Body of pancreas (tissue), 4 donors: ENCODE measurements at places on chromosomes 3 and 15.
A peak's percentile ranks its signal among the peaks of the same experiment; 100 is the strongest.

DNA sequence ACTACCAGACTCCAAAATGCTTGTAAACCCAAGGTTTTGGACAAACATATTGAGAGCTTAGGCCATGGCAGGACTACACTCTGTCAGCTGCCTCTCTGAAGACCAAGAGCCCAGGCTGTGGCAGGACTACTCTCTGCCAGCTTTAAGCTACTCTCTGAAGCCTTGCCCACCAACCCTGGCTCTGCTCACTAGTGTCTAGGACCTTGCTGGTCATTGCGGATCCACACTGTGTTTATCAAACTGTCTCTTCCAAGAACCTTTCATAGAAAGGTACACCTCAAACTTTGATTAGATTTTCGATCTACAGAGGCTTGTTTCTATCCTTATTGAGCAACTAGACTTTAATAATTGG is 41.9 kb upstream of the MME start:
- H3K27ac ChIP-seq, result no peak overlapping the region
- H3K27me3 ChIP-seq, result no peaks in the 10 kb centered on the region
- H3K36me3 ChIP-seq, result no peaks in the 10 kb centered on the region
- no peaks in the 10 kb centered on the region for H3K4me1 ChIP-seq
- no peak overlapping the region for H3K4me3 ChIP-seq

DNA sequence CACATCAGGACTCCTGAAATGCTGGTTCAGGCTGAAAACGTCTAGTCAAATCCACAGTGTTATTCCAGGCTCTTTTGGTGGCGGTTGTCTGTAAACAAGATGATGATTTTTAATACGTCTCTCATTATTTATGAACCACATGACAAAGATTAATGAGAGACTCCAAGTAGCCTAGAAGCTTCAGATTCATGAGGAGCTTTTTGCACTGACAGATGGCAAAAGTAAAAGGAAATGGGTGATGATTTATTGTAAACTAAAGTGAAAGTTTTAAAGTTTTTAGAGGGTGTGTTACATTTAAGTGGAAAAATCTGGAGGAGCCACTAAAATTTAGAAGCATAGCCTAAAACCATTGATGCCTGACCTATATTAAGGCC is 77.0 kb downstream of the BBX start:
- peak overlapping the region; percentile 57 for H3K27ac ChIP-seq
- H3K4me3 ChIP-seq, result no peak overlapping the region
- DNase-seq, result no peak

- H3K27ac ChIP-seq, result no peak overlapping the region
- no peaks in the 10 kb centered on the region for H3K36me3 ChIP-seq
- no peak overlapping the region for H3K4me3 ChIP-seq
- H3K4me1 ChIP-seq, result no peaks in the 10 kb centered on the region
Observed at GRCh38 chr15:60172143-60172542, 168.0 kb downstream of the FOXB1 start.

GRCh38 chr3:120642368-120642948 is 39.6 kb downstream of the HGD start:
- no peak overlapping the region for H3K27ac ChIP-seq
- H3K27me3 ChIP-seq, result no peaks in the 10 kb centered on the region
- H3K36me3 ChIP-seq, result peaks cover 2% of the 10 kb centered on the region
- H3K4me3 ChIP-seq, result no peak overlapping the region
- H3K4me1 ChIP-seq, result no peaks in the 10 kb centered on the region
- no peak for DNase-seq

GRCh38 chr3:49294343-49294742 is 17.3 kb upstream of the C3orf62 start:
- H3K4me1 ChIP-seq, result no peaks in the 10 kb centered on the region
- H3K27me3 ChIP-seq, result no peaks in the 10 kb centered on the region
- H3K27ac ChIP-seq, result no peak overlapping the region
- H3K4me3 ChIP-seq, result no peak overlapping the region
- no peak for DNase-seq

DNA sequence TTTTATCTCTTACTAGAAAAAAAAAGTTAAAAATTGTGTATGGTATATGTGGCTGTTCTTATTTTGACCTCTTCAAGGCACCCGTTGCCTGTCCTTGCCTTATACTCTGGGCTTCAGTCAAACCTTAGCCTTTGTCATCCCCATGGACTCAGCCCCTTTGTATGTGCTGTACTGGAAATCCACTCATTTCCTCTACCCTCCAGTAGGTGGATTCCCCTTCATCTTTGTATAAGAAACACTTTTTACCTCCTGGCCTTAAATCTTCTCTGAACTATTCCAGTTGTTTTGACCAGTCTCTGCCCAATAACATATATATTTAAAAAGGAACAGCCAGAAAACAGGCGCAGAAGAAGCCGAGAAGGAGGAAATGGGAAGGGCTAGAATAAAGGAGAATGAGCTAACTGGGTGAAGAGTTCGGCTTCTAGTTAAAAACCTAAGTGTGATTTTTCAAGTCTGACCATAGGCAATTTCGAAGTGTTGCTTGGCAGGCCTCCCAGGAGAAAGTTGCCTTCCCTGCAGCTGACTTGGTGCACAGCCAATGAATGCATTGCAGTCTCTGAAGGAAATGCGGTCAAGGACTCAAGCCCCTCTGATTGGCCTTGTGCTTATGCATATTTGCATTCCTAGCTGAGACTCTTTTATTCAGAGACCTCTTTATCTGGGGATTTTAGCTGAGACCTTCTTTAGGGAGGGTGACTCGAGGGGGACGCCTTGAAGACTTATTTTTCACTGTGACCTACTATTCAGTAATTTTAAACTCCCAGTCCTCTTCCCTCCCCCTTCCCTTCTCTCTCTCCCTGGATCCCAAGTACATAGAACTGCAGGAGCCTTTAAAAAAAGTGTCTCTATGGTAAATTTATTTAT is 277.4 kb downstream of the ROBO1 start:
- no peak overlapping the region for H3K4me3 ChIP-seq
- peaks cover 8% of the 10 kb centered on the region for H3K4me1 ChIP-seq

- no peak overlapping the region for H3K27ac ChIP-seq
- no peaks in the 10 kb centered on the region for H3K27me3 ChIP-seq
- no peak overlapping the region for H3K4me3 ChIP-seq
- H3K4me1 ChIP-seq, result no peaks in the 10 kb centered on the region
- H3K36me3 ChIP-seq, result no peaks in the 10 kb centered on the region
Observed at GRCh38 chr3:105752791-105753415, 115.9 kb downstream of the CBLB start.

DNA sequence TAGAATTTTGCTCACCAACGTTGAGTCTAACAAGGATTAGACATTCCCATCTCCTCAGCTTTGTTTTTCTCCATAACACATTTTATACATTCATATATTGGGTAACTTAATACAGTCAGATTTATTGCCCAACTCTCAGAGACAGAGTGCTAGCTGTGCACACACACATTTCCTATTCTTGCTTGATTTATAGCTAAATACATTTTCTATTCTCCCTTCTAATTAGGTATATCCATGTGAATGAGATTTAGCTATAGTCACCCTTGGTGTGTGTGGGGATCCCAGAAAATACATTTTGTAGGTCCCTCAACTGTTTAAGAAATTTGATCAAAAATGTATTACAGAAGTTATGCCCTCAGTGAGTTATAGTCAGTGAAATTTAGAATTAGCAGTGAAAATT is 715.4 kb downstream of the NSUN3 start:
- DNase-seq, result no peak

DNA sequence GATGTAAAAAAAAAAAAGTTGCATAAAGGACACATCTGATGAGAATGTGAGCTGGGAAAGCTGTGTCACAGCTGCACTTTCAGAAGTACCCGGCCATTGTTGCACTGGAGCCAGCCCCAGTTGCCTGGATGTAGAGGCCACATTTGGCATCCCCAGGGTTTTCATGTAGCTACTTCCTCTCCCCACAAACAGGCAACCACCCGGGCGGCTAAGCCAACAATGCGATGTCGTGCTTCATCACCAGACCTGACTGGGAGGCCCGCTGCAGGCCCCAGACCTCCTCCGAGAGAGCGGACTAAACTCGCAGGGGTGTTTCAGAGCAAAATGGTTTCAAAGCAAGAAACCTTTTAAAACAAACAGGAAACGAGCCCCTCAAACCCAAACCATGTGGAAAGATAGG is 142.3 kb downstream of the TMCO5A start:
- H3K27me3 ChIP-seq, result no peaks in the 10 kb centered on the region
- H3K4me3 ChIP-seq, result no peak overlapping the region
- no peaks in the 10 kb centered on the region for H3K36me3 ChIP-seq
- H3K27ac ChIP-seq, result no peak overlapping the region
- no peak for DNase-seq

- no peak for DNase-seq
- no peak overlapping the region for H3K4me3 ChIP-seq
- no peak overlapping the region for H3K27ac ChIP-seq
- H3K27me3 ChIP-seq, result no peaks in the 10 kb centered on the region
- no peaks in the 10 kb centered on the region for H3K4me1 ChIP-seq
- H3K36me3 ChIP-seq, result no peaks in the 10 kb centered on the region
Observed at GRCh38 chr3:11903047-11903446, 56.4 kb upstream of the TAMM41 start.

GRCh38 chr3:49403891-49404290 is 7.9 kb downstream of the RHOA start:
- no peaks in the 10 kb centered on the region for H3K27me3 ChIP-seq
- peaks cover 32% of the 10 kb centered on the region for H3K4me1 ChIP-seq
- DNase-seq, result no peak
- no peak overlapping the region for H3K27ac ChIP-seq
- no peaks in the 10 kb centered on the region for H3K36me3 ChIP-seq
- H3K4me3 ChIP-seq, result no peak overlapping the region

DNA sequence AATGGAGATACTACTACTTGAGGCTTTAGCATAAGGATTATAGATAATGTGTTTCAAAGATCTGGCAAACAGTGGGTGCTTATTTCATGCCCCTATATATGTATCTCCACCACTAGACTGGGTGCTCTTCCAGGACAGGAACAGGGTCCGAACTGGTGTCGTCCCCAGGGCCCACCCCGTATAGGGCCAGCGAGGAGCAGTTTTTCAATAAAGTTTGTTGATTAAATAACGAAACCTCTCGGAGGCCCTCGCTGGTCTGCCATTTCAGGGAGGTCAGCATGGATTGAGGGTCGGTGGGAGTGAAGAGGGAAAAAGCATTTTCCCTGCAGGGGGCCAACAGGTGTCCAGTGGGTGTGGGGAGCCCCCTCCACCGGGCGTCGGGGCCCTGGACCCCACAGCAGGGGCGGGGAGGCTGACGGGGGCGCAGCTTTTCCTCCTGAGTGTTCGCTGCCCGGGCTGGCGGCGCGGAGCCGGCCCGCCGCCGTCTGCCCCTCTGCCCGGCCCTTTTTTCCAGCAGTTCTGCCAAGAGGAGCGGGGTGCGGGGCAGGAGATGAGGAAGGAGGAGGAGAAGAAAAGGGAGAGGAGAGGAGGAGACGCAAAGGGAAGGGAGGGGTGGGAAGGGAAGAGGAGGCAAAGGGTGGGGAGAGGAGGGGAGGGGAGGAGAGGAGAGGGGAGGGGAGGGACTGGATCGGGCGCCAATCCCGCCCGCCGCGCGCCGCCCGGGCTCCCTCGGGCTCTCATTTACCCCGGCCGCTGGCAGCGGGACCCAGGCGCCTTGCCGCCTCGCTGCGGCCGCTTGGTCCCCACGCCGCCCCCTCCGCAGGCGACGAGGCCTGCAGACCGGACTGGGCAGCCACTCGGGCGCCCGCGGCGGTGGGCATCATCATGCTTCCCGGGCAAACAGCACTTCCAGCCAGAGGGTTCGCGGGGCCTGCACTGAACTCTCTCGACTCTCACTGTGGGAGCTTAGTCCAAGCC is 66.3 kb downstream of the ISG20 start:
- H3K27me3 ChIP-seq, result no peaks in the 10 kb centered on the region
- no peaks in the 10 kb centered on the region for H3K36me3 ChIP-seq
- peak overlapping the region; percentile 4 for H3K4me3 ChIP-seq
- DNase-seq, result no peak
- no peak overlapping the region for H3K27ac ChIP-seq
- peaks cover 13% of the 10 kb centered on the region for H3K4me1 ChIP-seq

DNA sequence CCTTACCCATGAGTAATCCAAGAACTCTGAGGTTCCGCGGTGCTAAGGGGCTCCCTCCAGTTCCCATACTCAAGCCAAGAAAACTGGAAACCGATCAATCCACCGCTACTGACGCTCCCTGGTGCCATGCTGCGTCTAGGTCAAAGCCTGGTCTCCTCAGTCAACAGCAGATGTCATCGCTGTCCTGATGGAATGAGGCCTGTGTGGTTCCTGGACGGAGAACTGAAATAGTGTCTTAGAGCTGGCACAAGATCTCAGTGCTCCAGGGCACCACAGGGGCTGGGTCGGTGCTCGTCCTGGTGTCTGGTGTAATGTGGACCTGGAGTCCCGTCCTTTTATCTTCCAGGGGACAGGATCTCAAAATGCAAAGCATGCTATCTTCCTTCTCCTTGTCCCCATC is 373.9 kb upstream of the CFAP20DC start:
- H3K36me3 ChIP-seq, result no peaks in the 10 kb centered on the region
- no peaks in the 10 kb centered on the region for H3K4me1 ChIP-seq
- H3K27ac ChIP-seq, result no peak overlapping the region

DNA sequence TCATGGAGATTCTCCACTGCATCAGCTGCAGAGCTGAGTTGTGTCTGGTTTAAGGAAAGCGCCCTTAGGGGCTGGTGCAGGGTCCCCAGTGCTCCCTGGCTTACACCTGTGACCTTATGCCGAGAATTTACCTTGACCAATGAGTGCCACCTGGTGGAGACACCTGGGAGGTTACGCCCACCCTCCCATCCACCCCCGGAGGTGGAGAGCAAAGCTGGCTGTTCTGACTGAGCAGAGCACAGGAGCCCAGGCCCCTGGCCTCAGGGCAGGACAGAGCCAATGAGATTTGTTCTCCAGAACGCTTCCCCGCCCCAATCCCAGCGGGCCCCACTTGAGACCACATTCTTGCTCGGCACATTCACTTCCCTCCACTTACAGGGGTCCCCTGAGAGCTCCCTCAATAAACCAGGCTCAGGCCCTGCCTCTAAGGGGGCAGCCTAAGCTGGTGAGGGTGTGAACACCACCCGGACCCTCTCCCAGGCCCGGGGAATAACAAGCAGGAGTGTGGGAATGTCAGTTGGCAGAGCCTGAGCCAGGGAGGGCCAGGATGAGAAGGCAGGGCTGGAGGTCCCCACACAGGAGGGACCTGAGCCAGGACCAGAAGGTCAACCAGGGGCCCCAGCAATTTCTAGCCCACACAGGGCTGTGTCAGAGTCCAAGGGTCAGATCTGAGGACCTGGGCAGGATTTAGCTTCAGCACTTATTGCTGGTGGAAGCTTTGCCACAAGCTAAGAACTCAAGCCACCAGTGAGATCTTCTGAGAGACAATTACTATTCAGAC is 117.1 kb downstream of the TPRA1 start:
- no peaks in the 10 kb centered on the region for H3K27me3 ChIP-seq
- DNase-seq, result peak; percentile 21
- H3K27ac ChIP-seq, result no peak overlapping the region
- H3K4me3 ChIP-seq, result no peak overlapping the region
- no peaks in the 10 kb centered on the region for H3K4me1 ChIP-seq
- no peaks in the 10 kb centered on the region for H3K36me3 ChIP-seq

GRCh38 chr3:14508966-14509795 is 31.0 kb downstream of the GRIP2 start:
- H3K36me3 ChIP-seq, result no peaks in the 10 kb centered on the region
- no peaks in the 10 kb centered on the region for H3K4me1 ChIP-seq
- no peak overlapping the region for H3K4me3 ChIP-seq
- DNase-seq, result peak; percentile 67
- no peak overlapping the region for H3K27ac ChIP-seq
